ENCODE measurements at places on chromosomes 16 and 17.

DNA sequence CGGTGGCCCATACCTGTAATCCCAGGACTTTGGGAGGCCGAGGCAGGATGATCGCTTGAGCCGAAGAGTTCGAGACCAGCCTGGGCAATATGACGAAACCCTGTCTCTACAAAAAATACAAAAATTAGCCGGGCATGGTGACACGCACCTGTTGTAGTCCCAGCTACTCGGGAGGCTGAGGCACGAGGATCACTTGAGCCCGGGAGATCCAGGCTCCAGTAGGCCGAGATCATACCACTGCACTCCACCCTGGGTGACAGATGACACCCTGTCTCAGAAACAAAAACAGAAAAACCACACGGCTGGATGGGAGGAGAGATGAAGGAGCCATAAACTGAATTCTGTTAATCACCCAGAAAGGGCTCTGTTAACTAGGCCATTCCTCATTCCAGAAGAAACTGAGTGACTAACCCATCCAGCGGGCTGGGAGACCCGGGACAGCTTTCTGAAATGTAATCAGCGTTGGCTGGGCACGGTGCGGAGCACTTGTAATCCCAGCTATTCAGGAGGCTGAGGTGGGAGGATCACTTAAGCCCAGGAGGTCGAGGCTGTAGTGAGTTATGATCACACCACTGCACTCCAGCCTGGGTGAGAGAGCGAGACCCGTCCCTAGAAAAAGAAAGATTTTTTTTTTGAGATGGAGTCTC lies 641 bp upstream of the NT5C3B start:
- DNase-seq, result no peak

DNA sequence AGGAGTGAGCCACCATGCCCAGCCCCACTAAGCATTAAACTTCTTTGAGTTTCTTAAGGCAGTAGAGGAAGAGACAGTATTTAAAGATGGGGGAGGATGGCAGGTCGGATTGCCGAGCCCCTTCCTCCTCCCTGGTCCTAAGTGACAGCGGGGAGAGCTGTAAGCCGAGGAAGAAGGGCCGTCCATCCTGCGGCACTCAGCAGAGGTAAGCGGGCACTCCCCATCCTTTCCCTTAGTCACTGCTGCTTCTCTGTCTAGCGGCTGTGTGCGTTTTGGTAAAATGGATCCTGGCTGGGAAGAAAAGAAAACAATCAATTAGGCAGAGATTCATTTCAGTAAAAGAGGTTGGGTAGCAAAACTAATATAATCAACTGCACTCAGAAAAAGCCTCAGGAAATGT lies 13.9 kb downstream of the DNAAF1 start:
- no peak for DNase-seq

- DNase-seq, result no peak
Observed at GRCh38 chr17:79066963-79067362, 7.7 kb upstream of the ENGASE start.

DNA sequence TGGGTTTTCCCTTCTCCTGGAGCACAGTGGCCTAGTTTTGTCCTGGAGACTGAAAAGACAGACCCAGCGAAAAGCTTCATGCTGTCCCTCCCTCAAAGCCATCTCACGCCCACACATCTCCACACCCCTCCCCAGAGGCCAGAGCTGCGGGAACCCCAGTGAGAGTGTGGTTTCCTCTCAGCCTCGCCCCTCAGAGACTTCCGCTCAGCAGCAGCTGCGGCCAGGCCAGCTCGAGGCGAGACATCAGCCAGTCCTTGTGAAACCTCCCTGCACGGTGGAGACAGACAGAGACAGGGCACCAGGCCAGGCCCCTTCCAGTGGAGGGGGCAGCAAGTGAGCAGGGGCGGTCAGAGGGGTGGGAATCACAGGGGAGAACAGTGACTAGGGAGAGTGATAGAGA lies 77.0 kb upstream of the TNRC6C start:
- DNase-seq, result no peak

GRCh38 chr17:28948873-28949184 lies 2.5 kb downstream of the PHF12 start:
- no peak for DNase-seq

GRCh38 chr16:30155188-30155587 lies 28.2 kb upstream of the CORO1A start:
- DNase-seq, result no peak

- DNase-seq, result no peak
Observed at GRCh38 chr17:37714897-37715296, 30.0 kb downstream of the HNF1B start.

DNA sequence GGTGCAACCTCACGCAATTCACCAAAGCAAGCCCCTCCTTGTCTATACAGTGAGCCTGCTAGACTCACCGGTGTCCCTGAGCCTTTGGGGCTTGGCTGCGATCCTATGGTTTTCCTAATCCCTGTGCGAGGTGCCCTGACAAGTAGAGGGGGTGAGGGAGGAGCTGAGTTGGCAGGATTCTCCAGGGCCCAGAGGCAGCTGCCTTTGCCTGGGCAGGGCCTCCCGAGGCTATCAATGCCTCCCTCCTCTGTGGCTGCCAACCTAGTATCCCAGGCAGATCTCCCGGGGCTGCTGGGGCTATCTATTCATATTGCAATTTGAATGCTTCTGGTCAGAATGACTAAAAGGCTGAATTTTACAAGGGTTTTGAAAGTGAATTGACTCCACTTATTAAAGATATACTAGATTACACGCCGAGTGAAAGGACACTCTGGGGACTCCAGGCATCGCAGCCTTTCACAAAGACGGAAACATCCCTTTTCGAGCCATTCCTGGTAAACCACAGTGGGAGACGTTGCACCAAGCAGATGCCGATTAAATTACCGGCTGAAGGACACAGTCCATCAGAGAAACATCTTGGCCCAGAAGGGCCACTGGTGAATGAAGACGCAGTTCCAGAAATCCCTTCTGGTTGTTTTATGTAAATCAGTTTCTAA lies 11.3 kb upstream of the PITPNM3 start:
- no peak for DNase-seq

DNA sequence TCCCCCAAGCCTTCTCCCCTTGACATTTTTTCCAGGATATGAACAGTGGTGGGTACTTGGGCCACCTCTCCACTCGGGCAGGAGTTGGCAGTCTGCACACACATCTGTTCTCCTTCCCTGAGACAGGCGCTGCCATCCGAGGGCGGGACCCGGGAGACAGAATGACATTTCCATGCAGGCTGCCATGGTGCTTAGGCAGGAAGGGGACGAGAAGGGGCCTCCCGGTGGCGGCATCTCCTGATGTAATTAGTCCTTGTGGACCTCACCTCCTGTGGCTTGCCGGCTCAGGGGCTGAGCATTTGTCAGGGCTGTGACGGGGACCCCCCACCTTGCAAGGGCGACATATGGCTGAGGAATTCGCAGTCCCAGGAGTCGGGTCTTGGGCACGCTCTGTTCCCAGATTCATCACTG lies 197.2 kb downstream of the FOXL1 start:
- DNase-seq, result no peak

DNA sequence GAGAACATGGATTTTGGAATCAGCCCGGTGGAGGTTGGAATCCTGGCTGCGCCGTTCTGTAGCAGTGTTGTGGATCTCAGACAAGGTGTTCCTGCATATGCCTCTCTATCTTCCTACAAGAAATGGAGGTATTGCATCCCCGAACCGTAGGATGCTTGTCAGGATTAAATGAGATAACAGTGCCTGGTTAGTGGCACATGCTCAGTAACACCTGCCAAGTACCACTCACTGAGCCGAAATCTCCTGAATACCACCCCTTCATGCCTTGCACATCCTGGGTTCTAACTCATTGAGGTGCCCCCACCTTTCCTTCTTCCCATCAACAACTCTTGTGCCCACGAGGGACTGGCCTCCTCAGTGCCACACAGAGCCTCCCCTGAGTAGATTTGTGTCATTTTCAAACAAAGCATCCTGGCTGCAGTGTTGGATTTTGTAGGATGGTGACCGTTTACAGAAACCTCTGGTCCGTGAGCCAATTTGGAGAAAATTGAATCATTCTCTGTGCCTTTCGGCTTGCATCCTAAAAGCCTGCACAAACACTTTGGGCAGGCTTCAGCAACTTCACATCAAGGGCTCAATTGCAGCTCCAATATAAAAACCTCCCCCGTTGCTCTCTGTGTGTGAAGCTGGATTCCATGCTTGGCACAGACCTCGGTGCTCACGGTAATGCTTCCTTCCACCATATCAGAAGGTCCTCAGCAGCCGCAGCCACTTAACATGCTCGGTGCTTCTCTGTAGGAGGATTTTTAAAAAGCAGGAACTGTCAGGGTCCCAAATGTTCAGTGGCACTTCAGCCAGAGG lies 84.2 kb downstream of the WWOX start:
- no peak for DNase-seq

DNA sequence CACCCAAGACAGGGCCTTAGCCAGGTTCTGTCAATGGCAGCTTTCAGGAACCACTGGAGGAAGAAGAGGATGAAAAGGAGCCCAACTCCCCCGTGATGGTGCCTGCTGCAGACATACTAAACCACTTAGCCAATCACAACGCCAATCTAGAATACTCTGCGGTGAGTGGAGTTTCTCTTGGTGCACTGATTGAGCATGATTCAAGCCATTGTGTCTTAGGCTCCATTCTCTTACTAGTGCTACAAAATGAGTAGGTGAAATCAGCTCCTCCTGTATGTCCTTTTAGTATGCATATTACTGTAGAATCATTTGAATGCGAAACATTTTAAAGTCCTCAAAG lies 1.4 kb downstream of the SETD6 start:
- no peak for DNase-seq
